ENCODE measurements at places on chromosomes 5 and 9. TPM values are rescaled to one million over a fixed set of nuclear protein-coding genes. Genes with fewer than 3 reads are reported as not detected.

- no peak for DNase-seq
Measured at GRCh38 chr9:92707530-92707929, 37.6 kb upstream of the IPPK start.

DNA sequence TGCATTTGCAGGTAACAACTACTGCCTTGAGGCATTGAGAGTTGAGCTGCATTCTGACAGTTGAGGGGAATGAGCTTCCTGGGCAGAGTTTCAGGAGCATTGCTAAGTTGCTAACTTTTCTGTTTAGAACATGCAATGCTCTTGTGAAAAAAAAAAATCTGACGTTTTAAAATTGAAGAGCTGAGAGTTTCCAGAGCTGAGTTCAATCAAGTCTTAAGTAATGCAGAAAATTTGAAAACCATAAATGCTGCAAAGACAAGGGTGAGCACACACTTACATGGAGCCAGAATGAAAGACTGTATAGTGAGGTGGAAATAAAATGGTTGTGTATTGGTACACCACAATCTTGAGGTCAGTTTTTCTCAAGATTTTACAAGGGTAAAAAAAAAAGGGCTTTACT lies 166.0 kb downstream of the GABRB2 start:
- DNase-seq, result no peak

NDOR1 gene
- total RNA-seq, result 27.7 TPM

DNA sequence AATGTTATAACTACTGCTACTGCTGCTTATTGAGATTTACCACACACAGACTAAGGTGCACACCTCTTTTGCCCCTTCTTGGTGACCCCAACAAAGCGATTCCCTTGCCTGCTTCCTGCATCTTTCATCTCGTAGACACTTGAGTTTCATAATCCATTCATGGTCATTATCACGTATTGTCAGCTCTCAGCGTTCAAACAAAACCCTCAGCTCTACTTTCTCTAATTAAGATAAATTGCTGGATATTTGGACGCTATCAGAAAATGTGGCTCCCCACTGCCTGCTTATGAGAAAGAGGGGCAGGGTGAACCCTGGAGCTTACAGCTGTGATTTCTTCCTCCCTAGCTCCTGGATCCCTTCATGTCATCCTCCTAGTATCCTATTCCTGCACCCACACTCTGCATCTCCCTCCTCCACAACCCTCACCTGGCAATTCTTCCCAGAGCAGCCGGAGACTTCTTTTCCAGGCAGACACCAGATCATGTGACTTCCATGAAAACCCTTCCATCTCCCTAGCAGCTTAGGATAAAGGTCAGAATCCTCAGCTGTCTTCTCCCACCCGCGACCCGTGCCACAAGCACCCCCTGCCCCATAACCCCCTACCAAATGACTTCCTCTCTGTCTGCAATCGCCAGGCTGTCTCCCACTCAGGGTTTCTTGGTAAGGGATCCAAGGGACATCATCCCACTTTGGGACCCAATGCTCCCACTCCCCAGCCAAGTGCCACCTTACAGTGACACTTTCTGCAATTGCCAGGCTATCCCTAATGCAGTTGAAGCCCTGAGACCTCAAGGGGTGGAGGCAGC lies 146.5 kb downstream of the NSG2 start:
- DNase-seq, result no peak

- no peak for DNase-seq
Measured at GRCh38 chr9:5305741-5306140, 1.2 kb upstream of the RLN2 start.

GRCh38 chr5:172722327-172722815 lies 48.6 kb downstream of the DUSP1 start:
- peak; percentile 51 for DNase-seq

GRCh38 chr9:129580211-129580915 lies 40.5 kb downstream of the C9orf50 start:
- peak; percentile 66 for DNase-seq

DNA sequence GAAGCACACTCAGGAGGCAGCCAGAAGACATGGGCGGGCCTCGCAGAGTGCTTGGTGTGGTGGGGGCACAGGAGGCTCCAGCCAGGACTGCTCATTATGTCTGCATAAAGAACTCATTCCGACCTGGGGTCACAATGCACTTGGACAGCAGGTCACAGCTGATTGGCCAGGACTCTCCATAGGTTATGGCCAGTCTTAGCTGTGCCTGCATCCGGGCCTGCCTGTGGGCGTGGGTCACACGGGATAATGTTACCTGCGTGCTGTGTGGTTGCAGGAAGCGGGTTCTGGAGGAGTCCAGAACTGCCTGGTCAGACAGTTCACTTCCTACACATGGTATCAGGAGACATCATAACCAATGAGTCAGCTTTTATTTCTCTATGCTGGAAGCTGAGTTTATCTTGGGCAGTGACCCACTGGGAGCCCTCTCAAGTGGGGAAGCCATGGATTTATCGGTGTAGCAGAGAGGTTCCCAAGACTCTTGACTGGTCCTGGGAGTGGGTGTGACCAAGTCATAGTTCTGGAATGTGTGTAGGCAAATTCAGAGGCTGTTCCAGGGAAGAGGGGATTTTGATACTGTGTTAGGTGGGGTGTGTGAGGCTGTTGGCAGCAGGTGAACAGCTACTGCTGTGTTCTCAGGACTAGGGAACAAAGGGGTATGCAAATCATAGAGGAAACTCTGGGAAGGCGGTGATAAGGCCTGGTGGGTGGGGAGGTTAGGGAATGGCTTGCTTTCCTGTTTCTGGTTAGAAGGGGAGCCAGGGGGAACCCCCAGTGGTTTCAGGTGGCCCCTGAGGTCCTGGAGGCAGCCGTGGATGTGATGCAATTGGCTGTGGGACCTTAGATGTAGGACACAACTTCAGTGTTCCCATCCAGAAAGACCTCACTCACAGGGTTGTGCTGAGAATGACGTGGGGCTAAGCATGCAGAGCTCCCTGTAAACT lies 51.3 kb downstream of the ARHGEF37 start:
- no peak for DNase-seq

DNA sequence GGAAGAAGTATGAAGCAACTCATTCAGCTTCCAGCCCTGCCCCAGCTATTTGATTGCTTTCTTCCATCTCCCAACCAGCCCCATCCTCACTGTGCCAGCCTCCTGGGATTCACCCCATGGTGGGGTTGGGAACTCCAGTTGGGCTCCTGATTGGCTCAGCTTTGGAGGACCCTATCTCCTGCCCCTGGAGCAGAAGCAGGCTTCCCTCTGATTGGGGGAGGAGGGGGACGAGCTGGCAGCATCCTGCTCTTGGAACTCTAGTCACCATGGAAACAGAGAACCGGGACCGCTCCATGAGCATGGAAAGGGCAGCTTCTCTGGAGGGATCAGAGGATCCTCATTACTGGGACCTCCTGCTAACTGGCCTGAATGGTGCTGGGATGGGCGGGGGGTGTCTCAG lies 2.6 kb downstream of the SLC6A7 start:
- DNase-seq, result no peak

DNA sequence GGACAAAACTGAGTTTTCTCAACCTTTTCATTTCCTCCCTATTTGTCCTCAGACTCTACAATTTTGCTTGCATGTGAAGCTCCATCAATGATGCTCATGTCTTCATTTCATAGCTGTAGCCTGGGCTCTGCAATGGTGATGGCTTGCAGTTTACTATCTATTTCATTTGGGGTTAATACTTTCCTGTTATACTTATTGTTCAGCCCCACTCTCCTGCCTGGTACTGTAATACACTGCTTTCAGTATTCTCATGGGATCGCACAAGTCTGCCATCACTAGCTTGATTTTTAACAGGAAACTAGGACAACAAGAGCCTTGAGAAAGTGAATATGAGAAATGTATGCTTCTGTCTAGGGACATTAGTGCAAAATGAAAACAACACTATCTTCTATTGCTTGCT lies 84.2 kb upstream of the SEMA6A start:
- DNase-seq, result no peak

DNA sequence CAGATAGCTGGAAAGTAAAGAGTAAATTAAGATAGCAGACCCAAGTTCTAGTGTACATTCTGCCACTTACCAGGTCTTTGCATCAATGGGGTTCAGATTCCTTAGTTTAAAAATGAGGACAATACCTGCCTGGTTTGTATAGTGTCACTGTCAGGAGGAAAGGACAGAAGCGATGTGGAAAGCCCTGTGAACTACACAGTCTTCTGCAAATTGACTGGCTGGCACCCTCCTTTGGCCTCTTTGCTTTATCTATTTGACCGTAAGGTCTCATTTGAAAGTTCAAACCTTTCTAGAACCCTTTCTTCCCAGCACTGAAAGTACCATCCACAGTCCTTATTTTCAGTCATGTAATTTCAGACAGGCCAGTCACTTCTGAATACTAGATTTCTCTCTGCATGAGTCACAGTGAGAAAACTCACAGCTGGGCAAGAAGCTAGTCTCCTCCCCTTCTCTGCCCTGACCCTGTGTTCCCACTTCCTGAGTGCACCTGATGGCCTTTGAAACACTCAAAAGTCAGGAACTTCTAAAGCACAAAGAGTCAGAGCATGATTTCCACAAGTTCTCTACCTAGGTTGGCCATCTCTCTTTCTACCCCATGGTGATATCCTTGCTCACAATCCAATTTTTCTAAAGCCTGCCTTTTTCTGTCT lies 91.3 kb upstream of the RASEF start:
- DNase-seq, result no peak

DNA sequence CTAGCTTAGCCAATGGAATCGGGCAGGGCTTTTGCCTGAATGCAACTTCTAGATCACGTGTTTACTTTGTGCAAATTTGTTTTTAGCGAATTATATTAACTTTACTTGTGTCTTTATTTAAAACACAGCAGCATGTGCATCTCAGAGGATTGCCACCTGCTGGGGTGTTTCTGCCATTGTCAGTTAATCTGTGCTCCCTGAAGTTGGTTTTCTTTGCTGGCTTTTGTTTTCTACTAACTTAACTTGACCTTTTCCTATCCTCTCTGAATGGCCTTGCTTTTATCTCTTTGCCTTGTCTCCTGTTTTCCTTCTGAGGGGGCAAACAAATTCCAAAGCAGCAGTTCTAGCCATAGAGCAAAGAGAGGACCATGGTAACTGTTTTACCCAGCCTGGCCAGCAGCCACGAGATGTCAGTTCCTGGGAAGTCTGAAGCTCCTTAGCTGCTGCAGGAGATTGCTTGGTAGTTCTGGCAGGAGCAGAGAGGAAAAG lies 67.6 kb downstream of the ARHGEF28 start:
- DNase-seq, result no peak

DNA sequence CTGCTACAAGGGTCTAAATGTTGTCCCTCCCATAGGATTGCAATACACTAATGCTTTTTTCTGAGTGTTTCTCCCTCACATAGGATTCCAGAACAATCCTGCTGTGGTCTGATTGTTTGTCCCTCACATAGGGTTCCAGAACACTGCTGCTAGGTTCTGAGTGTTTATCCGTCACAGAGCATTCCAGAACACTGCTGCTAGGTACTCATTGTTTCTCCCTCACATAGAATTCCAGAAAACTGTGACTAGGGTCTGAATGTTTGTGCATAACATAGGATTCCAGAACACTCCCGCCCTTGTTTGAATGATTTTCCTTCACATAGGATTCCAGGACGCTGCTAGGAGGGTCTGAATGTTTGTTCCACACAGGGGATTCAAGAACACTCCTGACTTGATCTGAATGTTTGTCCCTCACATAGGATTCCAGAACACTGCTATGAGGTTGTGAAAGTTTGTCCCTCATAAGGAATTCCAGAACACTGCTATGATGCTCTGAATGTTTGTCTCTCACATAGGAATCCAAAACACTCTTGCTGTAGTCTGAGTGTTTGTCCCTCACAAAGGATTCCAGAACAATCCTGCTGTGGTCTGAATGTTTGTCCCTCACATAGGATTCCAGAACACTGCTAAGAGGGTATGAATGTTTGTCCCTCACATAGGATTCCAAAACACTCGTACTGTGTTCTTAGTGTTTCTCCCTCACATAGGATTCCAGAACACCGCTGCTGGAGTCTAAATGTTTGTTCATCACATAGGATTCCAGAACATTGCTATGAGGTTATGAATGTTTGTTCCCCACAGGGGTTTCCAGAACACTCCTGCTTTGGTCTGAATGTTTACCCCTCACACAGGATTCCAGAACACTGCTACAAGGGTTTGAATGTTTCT lies 213.5 kb downstream of the FOXD4L6 start:
- DNase-seq, result no peak

TCF7 gene
- total RNA-seq, result 21.9 TPM

GRCh38 chr5:159058716-159059636 lies 40.7 kb downstream of the EBF1 start:
- no peak for DNase-seq

CCNI2 gene
- total RNA-seq, result 6.7 TPM

DNA sequence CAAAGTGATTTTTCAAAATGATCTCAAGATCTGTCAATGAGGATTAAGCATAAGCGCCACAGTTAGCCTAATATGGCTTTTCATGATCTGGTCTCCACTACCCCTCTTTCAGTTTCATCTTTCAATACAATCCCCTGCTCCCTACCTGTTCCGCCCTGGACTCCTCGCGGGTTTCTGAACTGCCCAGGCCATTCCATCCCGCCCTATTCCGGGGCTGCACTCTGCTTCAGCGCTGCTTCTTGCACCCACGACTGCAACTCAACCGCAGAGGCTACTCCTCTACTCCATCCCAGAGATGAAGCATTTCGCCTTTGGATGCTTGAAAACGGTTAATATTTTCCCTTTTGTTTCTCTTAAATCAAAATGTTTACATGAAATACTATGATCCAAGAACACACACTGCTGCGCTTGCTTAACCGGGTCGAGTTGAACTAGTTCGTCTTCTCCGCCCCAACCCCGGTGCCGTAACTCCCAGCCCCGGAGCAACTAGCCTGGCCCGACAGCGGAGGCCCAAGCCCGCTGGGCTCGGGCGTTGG lies 716 bp upstream of the OTULIN start:
- no peak for DNase-seq

- no peak for DNase-seq
Measured at GRCh38 chr9:69496846-69497450, 171.9 kb downstream of the ENTREP1 start.

GRCh38 chr5:36528588-36528987 lies 77.8 kb upstream of the SLC1A3 start:
- DNase-seq, result no peak

- no peak for DNase-seq
Measured at GRCh38 chr5:106964132-106964531, 706.6 kb downstream of the EFNA5 start.

AMBP gene
- total RNA-seq, result not detected

- no peak for DNase-seq
Measured at GRCh38 chr9:70408393-70409040, 5.9 kb downstream of the KLF9 start.

AGTPBP1 gene
- total RNA-seq, result 41.8 TPM

DNA sequence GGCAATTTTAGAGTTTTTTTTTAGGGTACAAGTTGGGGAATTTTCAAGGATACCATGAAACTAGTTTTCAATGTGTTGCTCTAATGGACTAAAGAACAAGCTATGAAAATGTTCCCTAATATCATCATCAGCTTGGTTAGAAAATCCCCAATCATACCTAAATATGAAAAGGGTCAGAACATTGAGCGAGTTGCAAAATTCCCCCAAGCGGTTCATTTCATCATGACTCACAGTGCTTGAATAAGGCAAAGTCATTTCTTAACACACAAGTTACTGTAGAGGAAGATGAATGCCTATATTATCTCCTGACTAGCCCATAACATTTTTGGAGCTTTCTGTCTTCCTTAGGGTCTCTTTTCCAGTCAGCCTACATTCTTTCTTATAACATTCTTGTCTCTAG lies 62.7 kb downstream of the ST8SIA4 start:
- DNase-seq, result no peak

TOR4A gene
- 22.4 TPM for total RNA-seq

PPP1R26 gene
- 4.7 TPM for total RNA-seq

ADAMTS19 gene
- not detected for total RNA-seq

GRCh38 chr5:1594357-1595106 lies 70.8 kb upstream of the LPCAT1 start:
- peak; percentile 55 for DNase-seq

MZB1 gene
- total RNA-seq, result 48.1 TPM
